Left colon (tissue), 2 donors: ENCODE measurements at places on chromosomes 11 and 22.

GRCh38 chr22:48901324-48901723 lies 926.3 kb downstream of the BRD1 start:
- DNase-seq, result no peak

DNA sequence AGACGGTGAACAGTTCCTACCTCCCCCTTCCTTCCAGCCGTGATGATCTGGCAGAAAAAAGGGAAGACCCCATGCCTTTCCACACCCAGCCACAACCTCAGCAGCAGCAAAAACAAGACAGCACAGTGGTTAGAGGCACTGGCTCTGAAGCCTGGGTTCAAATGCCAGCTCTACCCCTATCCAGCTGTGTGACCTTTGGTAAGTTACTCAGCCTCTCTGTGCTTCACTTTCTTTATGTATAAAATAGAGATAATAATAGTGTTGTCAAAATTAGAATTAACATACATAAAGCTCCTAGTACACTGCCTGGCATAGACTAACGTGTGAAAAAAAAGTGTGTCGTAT lies 4.2 kb downstream of the NRXN2 start:
- no peak for DNase-seq

- DNase-seq, result no peak
Measured at GRCh38 chr22:41534219-41534618, 10.1 kb downstream of the POLR3H start.

DNA sequence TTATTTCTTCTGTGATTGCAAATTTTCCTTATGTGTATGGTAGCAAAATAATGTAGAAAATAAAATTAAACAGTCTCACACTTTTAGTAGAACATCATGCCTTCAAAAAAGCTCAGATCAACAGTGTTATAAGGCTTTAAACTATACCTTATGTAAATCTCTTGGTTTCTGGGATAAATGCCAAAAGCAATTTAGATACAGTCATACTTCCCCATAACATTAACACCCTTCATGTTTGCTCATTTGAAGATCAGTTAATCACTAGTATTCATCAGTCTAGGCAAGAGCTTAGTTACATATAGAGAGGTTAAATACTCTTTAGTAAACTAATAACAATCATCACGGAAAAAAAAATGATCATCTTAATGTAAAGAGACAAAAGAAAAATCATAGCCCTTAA lies 421.8 kb upstream of the ANO3 start:
- DNase-seq, result no peak

- no peak for DNase-seq
Measured at GRCh38 chr22:49886346-49887063, 31.7 kb downstream of the ALG12 start.

DNA sequence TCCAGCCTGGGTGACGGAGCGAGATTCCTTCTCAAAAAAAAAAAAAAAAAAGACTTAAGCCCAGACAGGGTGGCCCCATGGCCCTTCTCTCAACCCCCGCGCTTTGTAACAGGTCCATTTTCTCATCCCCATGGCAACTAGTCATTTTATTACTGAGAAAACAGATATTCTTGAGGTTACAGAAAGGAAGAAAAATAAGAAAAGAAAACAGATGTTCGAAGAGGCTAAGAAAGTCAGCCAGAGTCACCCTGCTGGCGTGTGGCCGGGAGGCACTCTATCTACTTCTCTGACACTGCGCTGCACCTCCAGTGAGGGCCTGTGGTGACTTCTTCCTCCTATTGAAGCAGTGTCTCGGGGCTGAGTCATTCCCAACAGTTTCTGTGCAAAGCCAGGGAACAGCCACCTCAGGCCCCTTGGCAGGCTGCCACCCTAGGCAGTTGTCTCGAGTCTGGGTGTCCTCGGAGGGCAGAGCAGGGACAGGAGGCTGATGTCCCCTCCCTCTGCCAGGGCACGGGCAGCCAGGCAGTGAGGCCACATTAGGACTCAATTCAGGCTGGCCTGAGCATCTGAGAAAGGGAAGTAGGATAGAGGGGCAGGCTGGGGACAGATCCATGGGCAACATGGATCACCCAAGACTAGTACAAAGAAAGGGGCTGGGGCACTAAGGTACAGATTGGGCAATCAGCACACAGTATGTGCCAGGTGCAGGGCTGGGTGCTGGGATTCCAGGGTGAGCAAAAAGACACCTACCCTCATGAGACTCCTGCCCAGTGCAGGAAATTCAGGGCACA lies 16.4 kb upstream of the SYVN1 start:
- DNase-seq, result peak; percentile 93

DNA sequence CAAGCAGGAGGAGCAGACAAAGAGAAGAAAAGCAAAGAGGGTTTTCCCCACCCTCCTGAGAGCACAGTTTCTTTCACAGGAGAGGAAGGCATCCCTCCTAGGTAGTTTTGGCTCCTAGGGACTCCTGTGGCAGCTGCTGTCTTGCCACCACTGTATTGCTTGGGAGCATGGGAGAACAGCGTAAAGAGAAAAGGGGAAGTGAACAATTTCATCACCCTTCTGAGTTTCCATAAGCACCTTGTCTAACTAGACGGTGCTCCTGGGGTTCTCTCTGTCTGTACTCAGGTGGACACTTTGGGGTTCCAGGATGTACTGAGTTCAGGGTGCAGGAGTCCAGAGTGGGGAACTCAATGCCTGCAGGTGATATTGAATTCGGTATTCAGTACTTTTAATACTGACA lies 1430.5 kb downstream of the TBC1D22A start:
- no peak for DNase-seq

- peak; percentile 38 for DNase-seq
Measured at GRCh38 chr11:68889948-68890446, 13.6 kb downstream of the MRPL21 start.

DNA sequence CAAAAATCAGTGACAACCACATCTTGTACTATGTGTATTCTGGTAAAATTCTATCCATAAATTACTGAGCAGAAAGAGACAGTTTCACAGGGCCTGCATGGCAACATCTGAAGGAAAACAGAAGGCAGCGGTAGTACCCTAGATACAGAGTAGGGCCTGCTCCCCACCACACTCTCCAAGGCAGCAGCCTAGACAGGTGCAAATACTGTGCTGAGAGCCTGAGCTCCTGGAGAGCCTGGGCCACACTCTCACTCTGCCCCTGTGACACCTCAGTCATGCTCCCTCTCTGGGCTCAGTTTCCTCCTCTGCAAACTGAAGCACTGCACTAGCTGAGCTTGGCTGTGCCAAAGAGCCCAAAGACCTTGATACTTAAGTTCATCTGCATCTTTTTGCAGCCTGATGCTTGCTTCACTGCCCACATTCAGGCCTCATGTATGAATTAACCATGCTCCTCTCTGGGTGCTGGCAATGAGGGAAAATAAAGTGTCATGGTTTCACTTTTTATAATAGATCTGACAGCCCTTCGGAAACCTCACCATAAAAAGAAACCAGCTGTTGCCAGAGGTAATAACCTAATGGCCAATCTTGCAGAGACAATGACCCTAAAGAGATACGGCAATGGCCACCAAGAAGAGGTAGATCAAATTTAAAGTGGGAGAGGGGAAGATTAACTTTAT lies 104.7 kb downstream of the PLEKHA7 start:
- DNase-seq, result no peak
